ENCODE measurements at places on chromosomes 3 and 15.

- peaks cover 5% of the 10 kb centered on the region for H3K27me3 ChIP-seq
- peaks cover 21% of the 10 kb centered on the region for H3K4me1 ChIP-seq
- H3K4me3 ChIP-seq = no peak overlapping the region
Measured at GRCh38 chr3:72960812-72961518, 35.6 kb upstream of the PPP4R2 start.

GRCh38 chr3:88369337-88369736 lies 219.6 kb downstream of the C3orf38 start:
- H3K36me3 ChIP-seq = no peaks in the 10 kb centered on the region
- no peaks in the 10 kb centered on the region for H3K27me3 ChIP-seq
- no peak for DNase-seq
- H3K27ac ChIP-seq = no peak overlapping the region
- H3K4me3 ChIP-seq = no peak overlapping the region

DNA sequence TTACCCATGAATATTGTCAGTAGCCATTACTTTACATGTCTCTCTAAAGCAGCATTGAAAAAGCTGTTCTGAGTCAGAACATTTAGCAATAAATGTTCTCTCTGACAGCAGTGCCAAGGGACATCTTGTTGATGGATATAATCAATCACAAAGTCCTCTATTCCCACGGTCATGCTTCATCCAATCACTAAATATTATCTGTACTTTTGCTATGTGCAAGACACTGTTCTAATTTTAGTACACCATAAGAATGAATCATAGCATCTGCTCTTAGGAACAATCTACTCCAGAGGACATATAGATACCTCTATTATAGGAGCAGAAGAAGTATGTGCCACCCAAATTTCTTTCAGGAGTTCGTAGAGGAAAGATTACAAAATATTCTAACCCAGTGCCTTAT lies 142.5 kb upstream of the MBNL1 start:
- no peaks in the 10 kb centered on the region for H3K36me3 ChIP-seq
- no peaks in the 10 kb centered on the region for H3K27me3 ChIP-seq
- H3K4me1 ChIP-seq = peaks cover 7% of the 10 kb centered on the region
- no peak overlapping the region for H3K4me3 ChIP-seq
- no peak overlapping the region for H3K27ac ChIP-seq

DNA sequence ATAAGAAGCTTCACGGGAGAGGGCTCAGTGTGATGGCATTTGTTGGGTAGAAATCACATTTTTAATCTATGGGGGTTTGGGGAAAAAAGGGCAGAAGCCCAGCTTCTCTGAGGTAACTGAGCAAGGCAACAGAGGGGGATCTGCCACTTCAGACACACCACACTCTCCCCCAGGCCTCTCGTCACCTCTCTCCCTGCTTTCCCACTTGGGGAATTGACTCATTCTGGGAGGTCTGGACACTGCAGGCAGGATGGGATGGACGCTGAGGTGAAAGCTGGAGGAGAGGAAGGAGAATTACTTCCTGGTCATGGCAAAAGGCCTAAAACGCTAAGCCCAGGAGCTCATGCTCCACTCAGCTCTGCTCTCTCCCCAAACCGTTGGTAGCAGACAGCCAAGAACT lies 33.2 kb downstream of the MYO5C start:
- H3K4me3 ChIP-seq = peak overlapping the region; percentile 59
- H3K27ac ChIP-seq = peak overlapping the region; percentile 92
- no peaks in the 10 kb centered on the region for H3K27me3 ChIP-seq
- peaks cover 37% of the 10 kb centered on the region for H3K4me1 ChIP-seq

GRCh38 chr3:127831723-127832172 lies 9.4 kb upstream of the MGLL start:
- peaks cover 12% of the 10 kb centered on the region for H3K36me3 ChIP-seq
- DNase-seq = peak; percentile 69
- H3K4me3 ChIP-seq = no peak overlapping the region
- H3K27ac ChIP-seq = no peak overlapping the region
- peaks cover 4% of the 10 kb centered on the region for H3K4me1 ChIP-seq

- peaks cover 7% of the 10 kb centered on the region for H3K4me1 ChIP-seq
- H3K27me3 ChIP-seq = peaks cover 37% of the 10 kb centered on the region
- DNase-seq = no peak
- H3K36me3 ChIP-seq = no peaks in the 10 kb centered on the region
Measured at GRCh38 chr3:169748670-169749069, 16.2 kb downstream of the TERC start.

DNA sequence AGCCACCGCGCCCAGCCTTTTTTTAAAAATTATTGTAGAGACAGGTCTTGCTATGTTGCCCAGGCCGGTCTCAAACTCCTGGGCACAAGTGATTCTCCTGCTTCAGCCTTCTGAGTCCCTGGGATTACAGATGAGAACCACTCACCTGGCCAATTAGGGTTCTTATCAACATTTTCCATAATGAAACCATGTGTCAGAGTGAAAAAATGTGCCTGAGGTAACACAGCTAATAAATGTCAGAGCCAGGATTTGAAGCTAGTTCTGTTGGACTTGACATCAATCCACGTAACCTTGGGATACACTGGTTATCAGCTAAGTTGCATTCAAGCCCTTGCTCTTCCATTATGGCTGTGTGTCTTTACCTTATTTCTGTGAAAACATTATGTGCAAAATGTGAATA lies 29.1 kb downstream of the CHST14 start:
- no peak overlapping the region for H3K27ac ChIP-seq
- H3K27me3 ChIP-seq = peaks cover 33% of the 10 kb centered on the region
- no peaks in the 10 kb centered on the region for H3K36me3 ChIP-seq
- no peak overlapping the region for H3K4me3 ChIP-seq
- no peak for DNase-seq

- no peak for DNase-seq
- no peaks in the 10 kb centered on the region for H3K36me3 ChIP-seq
- no peak overlapping the region for H3K27ac ChIP-seq
- H3K4me3 ChIP-seq = no peak overlapping the region
- peaks cover 4% of the 10 kb centered on the region for H3K27me3 ChIP-seq
Measured at GRCh38 chr15:33425142-33425541, 114.4 kb downstream of the RYR3 start.

DNA sequence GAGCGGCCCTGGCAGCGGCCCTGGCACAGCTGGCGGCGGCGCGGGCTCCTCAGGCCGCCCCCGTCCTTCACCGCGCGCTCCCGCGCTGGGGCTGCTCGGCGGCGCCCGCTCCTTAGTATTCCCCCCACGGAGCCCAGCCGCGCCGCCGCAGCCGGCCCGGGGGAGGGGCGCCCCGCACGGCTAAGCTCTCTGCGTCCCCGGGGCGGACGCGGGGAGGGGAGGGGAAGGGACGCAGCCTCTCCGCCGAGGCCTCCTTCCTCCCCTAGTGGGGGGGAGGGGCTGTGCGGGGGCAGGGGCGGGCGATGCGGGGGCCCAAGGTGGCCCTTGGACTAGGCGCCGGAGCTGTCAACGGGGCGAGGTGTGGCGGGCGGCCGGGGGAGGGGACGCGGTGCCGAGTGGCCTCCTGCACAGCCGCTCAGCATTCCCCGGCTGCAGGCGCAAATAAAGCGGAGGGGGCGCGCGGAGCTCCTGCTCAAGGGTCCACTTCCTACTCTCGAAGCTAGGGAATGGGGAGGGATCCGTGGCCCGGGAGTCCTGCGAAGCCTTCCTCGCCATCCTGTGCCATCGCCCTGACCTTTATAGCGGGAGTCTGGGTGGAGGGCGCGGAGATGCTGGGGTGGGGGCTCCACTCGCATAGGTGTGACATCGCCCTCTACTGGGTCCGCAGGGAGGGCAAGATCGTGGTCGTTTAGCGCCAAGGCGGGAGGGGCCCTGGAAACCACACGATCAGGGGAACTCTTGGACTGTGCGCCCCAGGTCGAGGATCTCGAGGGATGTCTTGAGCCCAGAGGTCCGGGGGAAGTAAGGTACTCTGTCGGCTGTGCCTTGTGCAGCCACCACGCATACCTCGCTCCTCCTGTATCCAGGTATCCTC lies 22.2 kb downstream of the EPHB3 start:
- H3K4me3 ChIP-seq = no peak overlapping the region
- H3K36me3 ChIP-seq = no peaks in the 10 kb centered on the region
- H3K27ac ChIP-seq = no peak overlapping the region
- no peak for DNase-seq
- H3K27me3 ChIP-seq = peaks cover 26% of the 10 kb centered on the region

- no peak for DNase-seq
- peak overlapping the region; percentile 14 for H3K4me3 ChIP-seq
- no peaks in the 10 kb centered on the region for H3K27me3 ChIP-seq
- H3K36me3 ChIP-seq = peaks cover 29% of the 10 kb centered on the region
- peak overlapping the region; percentile 79 for H3K27ac ChIP-seq
- peaks cover 45% of the 10 kb centered on the region for H3K4me1 ChIP-seq
Measured at GRCh38 chr3:106172780-106173179, 304.0 kb upstream of the CBLB start.

DNA sequence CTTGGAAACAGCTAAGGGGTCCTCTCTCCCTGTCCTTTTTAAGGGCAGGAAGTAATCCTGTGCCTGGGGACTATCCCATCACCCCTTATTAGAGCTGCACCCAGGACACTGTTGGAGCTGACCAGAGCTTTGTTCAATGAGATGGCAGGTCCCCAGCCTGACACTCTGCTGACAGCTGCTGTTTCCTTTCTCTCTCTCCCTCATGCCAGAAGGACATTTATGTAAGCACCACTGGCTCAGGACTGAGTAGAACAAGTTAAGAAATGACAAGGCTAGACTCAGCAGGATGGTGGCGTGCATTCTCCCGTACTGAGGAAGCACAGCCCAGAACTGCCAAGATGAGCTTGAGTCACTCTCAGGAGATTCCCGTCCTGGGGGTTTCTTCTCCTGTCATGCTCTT lies 17.3 kb downstream of the GJD2 start:
- DNase-seq = no peak
- no peak overlapping the region for H3K4me3 ChIP-seq
- peaks cover 22% of the 10 kb centered on the region for H3K27me3 ChIP-seq
- H3K27ac ChIP-seq = no peak overlapping the region
- H3K4me1 ChIP-seq = no peaks in the 10 kb centered on the region

GRCh38 chr3:103923907-103924306 lies 1442.8 kb upstream of the ALCAM start:
- no peaks in the 10 kb centered on the region for H3K36me3 ChIP-seq
- no peaks in the 10 kb centered on the region for H3K27me3 ChIP-seq
- H3K4me1 ChIP-seq = no peaks in the 10 kb centered on the region
- no peak overlapping the region for H3K27ac ChIP-seq
- no peak overlapping the region for H3K4me3 ChIP-seq

DNA sequence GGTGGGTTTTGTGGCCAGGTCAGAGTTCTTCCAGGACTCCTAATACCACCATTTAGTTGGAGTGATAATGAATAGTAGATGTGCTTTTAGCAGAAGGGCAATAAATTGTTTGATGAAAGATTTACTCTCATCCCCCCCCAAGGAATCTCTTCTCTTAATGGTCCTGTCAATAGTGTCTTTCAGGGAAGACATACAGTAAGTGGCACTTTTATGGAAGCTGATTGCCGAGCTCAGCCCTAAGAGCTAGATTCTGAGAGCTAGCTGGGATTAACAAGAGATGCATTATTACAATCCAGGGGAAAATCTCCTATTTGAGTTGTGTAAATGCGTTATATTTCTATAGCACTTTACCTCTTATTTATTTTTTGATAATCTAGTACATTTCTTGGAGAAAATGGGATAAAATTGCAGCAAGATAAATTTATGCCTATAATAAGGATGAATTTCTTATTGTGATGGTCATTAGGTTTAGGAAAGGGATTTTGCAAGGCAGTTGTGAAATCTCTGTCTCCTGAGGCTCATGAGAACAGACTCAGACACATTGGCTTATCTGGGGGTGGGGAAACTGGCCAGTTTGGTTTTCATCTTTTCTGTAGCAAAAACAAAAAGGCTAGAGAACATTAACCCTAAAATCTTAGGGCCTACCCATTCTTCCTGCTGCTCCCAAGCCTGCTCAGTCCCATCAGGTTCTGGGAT lies 41.6 kb upstream of the CLSTN2 start:
- no peak for DNase-seq
- H3K4me3 ChIP-seq = no peak overlapping the region
- no peak overlapping the region for H3K27ac ChIP-seq
- no peaks in the 10 kb centered on the region for H3K27me3 ChIP-seq
- no peaks in the 10 kb centered on the region for H3K4me1 ChIP-seq
- no peaks in the 10 kb centered on the region for H3K36me3 ChIP-seq

- H3K4me1 ChIP-seq = no peaks in the 10 kb centered on the region
- no peak overlapping the region for H3K4me3 ChIP-seq
- peak; percentile 13 for DNase-seq
Measured at GRCh38 chr15:42147431-42147735, 9.1 kb downstream of the PLA2G4F start.

DNA sequence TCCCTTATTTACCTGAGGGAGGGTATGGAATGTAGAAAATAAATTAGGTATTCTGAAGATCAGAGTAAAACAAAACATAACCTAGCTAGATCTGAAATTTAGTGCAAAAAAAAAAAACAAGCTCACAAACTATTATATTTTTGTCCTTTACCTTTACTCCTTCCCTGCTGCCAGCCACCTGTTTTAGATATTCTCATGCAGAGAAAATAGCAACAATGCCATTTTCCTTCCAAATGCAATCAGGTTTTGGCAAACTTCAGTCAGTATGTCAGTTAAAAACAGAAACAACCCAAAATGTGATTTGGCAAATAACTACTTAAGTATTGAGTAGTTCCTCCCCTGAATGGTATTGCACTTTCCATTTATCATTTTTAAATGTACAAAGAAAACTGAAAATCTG lies 35.8 kb downstream of the PEAK1 start:
- H3K4me1 ChIP-seq = peaks cover 13% of the 10 kb centered on the region
- no peaks in the 10 kb centered on the region for H3K27me3 ChIP-seq
- no peak overlapping the region for H3K4me3 ChIP-seq

DNA sequence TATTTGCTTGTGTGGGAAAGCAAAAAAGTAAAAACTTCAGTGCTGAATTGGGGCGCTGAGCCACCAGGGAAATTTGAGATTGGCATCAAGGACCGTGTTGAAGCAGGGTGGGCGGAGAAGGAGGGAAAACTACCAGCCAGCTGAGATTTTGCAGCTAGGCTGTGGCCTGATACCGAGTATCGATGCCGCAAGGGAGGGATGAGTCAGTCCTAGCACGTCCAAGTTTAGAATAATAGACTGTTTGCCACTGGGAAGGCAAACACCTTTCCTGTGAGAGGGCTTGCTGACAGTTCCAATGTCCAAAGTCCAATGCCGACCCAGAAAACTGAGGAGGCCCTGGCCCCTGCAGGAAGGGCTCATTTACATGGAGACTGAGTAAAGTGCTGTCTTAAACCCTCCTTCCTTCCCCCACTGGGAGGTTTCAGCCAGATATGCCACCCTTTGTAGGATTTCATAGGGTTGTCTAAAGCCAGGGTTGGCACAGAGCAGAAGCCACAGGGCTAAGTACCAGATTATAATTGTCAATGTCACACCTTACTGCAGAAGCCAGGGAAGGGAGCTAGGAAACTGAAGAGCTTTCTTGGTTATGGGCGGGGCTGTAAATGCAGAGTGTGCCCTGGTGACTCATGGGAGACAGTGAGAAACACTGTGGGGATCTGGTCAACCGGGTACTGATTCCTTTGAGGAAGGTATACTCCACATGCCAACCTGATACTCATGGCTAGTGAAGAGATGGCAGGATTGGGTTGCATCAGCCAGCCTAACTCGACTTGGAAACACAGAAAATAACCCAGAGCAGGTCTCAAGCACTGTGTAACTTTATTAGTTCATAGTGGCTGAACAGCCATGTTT lies 28.4 kb upstream of the PIK3CB start:
- H3K36me3 ChIP-seq = no peaks in the 10 kb centered on the region
- DNase-seq = no peak
- H3K27me3 ChIP-seq = peaks cover 5% of the 10 kb centered on the region
- H3K4me1 ChIP-seq = peaks cover 1% of the 10 kb centered on the region
- no peak overlapping the region for H3K27ac ChIP-seq
- H3K4me3 ChIP-seq = no peak overlapping the region

Data from activated naive CD8-positive, alpha-beta T cell treated with anti-CD3 and anti-CD28 coated beads, Interleukin-2, amount 10 ng/mL, durations not matched to agents 7 days and 5 days (primary cell).